ENCODE measurements at places on chromosomes 6 and 20. TPM values are rescaled to one million over a fixed set of nuclear protein-coding genes. Genes with fewer than 3 reads are reported as not detected.
A peak's percentile ranks its signal among the peaks of the same experiment; 100 is the strongest.

Gene SPDEF
- total RNA-seq, result 0.23 TPM

Gene RIPOR2
- 16.1 TPM for total RNA-seq

Gene OPRM1
- not detected for total RNA-seq

Gene REM1
- total RNA-seq, result 13.9 TPM

Gene FAM83D
- 6.1 TPM for total RNA-seq

Gene MOXD1
- total RNA-seq, result 1.2 TPM

Gene RBM24
- total RNA-seq, result 6.1 TPM

DNA sequence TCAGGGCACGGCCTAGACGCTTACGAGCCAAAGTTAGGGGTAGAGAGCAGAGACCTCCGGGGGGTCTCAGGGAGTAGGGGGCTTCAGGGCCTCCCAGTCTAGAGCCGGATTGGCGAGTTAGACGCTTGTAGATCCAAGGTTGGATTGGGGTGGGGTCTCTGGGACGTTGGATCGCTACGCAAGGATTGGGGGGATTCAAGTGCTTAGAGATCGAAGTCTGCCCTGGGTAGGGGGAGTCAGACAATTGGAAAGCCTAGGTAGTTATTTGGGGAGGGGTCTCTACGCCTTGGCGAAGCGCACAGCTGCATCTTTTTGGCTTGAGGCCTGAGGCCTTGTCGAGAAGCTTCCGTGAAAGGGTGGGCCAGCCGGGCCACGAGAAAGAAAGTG is 469 bp downstream of the STX16 start:
- no peak for DNase-seq
- no peaks in the 10 kb centered on the region for H3K36me3 ChIP-seq
- H3K27me3 ChIP-seq, result no peaks in the 10 kb centered on the region
- H3K4me3 ChIP-seq, result peak overlapping the region; percentile 81
- peak overlapping the region; percentile 55 for H3K27ac ChIP-seq

- no peak for DNase-seq
- H3K36me3 ChIP-seq, result no peaks in the 10 kb centered on the region
- no peaks in the 10 kb centered on the region for H3K4me1 ChIP-seq
- H3K4me3 ChIP-seq, result no peak overlapping the region
Observed at GRCh38 chr6:144062786-144063185, 32.6 kb downstream of the SF3B5 start.

GRCh38 chr6:157755746-157756411 is 67.2 kb upstream of the SNX9 start:
- H3K27ac ChIP-seq, result no peak overlapping the region
- no peaks in the 10 kb centered on the region for H3K27me3 ChIP-seq

DNA sequence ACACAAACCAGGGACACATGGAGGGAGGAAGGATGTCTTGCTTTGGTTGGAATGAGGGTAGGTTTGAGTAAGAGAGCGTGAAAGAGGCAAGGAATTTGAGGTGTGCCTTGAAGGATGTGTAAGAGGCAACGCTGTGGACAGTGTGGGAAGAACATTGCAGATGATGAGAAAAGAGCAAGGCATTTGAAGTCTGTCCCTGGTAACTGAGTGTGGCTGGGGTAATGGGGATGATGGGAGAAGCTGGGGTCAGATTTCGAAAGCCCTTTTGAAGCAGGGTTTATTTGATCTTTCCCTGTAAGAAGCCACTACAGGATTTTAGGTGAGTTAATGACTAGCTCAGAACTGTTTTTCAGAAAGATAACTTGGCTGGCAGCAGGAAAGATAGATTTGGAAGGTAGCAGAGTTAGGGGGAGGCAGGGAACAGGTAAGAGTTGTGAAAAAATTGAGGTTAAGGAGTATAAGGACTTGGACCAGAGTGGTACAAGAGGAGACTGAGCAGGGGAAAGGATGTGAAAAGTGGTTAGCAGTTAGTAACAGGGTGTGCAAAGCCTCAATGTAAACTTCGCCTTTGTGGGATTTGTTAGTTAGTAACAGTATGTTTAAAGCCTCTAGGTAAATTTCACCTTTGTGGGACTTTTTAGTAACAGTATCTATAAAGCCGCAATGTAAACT is 17.7 kb downstream of the UTRN start:
- no peak overlapping the region for H3K4me3 ChIP-seq
- no peaks in the 10 kb centered on the region for H3K27me3 ChIP-seq
- peaks cover 3% of the 10 kb centered on the region for H3K4me1 ChIP-seq
- DNase-seq, result no peak

- no peaks in the 10 kb centered on the region for H3K4me1 ChIP-seq
- no peak overlapping the region for H3K27ac ChIP-seq
- no peaks in the 10 kb centered on the region for H3K27me3 ChIP-seq
- no peaks in the 10 kb centered on the region for H3K36me3 ChIP-seq
Observed at GRCh38 chr6:92114797-92115196, 1304.6 kb downstream of the EPHA7 start.

- H3K36me3 ChIP-seq, result no peaks in the 10 kb centered on the region
- no peak for DNase-seq
- no peak overlapping the region for H3K4me3 ChIP-seq
- H3K4me1 ChIP-seq, result peaks cover 8% of the 10 kb centered on the region
Observed at GRCh38 chr6:111657146-111657545, 51.5 kb upstream of the TRAF3IP2 start.

- no peaks in the 10 kb centered on the region for H3K4me1 ChIP-seq
- H3K27ac ChIP-seq, result no peak overlapping the region
- no peak overlapping the region for H3K4me3 ChIP-seq
- H3K27me3 ChIP-seq, result no peaks in the 10 kb centered on the region
- H3K36me3 ChIP-seq, result no peaks in the 10 kb centered on the region
Observed at GRCh38 chr20:38804682-38805501, 605 bp upstream of the PPP1R16B start.

DNA sequence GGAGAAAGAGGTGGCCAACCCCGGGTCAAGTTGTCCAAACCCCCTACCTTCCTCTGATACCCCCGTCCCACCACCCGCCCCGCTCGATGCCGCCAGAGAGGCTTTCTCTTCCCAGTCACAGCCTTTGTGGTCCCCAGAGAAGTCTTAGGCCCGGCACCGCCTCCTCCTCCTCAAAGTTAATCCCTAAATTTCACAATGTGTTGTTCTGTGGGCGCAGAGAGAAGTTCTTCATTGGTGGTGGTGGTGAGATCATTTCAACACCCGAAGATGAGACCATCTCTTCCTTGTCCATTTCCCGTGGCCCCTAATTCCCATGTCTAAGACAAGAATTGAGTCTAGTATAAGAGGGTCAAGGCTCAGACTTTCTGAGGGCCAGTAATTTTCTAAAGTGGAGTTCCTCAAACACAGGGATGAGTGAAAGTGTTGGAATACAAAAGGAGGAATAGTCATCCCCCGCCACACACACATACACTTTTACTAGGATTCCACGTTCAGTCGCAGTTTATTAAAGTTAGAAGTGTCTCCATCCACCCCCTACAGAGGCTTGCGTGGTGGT is 10.4 kb downstream of the TRIM31 start:
- H3K36me3 ChIP-seq, result no peaks in the 10 kb centered on the region
- no peaks in the 10 kb centered on the region for H3K27me3 ChIP-seq
- H3K27ac ChIP-seq, result no peak overlapping the region
- H3K4me3 ChIP-seq, result no peak overlapping the region
- no peaks in the 10 kb centered on the region for H3K4me1 ChIP-seq

GRCh38 chr6:133259561-133259960 is 18.4 kb downstream of the EYA4 start:
- H3K4me1 ChIP-seq, result no peaks in the 10 kb centered on the region
- no peaks in the 10 kb centered on the region for H3K36me3 ChIP-seq
- H3K27me3 ChIP-seq, result no peaks in the 10 kb centered on the region
- no peak overlapping the region for H3K27ac ChIP-seq

DNA sequence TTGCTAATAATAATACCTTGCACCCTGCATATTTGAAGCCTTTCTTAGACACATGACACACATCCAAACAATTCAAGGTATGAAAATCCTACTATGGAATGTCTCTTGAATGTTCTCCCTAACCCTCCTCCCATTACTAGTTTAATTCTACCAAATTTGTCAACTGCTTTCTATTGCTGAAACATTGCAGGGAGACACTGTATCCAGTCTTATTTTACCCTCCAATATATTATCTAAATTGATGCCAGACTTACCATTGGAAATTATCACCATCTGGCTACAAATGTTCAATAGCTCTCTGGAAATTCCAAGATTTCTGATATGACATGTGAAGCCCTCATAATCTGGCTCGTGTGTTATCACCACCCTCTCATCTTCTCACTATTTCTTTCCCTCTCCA is 1027.3 kb upstream of the CITED2 start:
- no peak overlapping the region for H3K4me3 ChIP-seq
- H3K36me3 ChIP-seq, result no peaks in the 10 kb centered on the region
- no peaks in the 10 kb centered on the region for H3K4me1 ChIP-seq
- DNase-seq, result no peak
- H3K27me3 ChIP-seq, result no peaks in the 10 kb centered on the region
